ENCODE measurements at places on chromosomes 3 and 15.

- no peak for DNase-seq
Measured at GRCh38 chr3:168260859-168261258, 165.1 kb upstream of the GOLIM4 start.

- DNase-seq, result no peak
Measured at GRCh38 chr3:147369661-147370123, 36.7 kb downstream of the ZIC4 start.

- DNase-seq, result no peak
Measured at GRCh38 chr3:3907023-3907422, 107.8 kb downstream of the LRRN1 start.

GRCh38 chr3:159029306-159030026 is 227.6 kb downstream of the MFSD1 start:
- DNase-seq, result no peak

GRCh38 chr15:39622660-39623516 is 42.0 kb downstream of the THBS1 start:
- DNase-seq, result no peak

- no peak for DNase-seq
Measured at GRCh38 chr3:88443066-88443465, 293.3 kb downstream of the C3orf38 start.

- DNase-seq, result no peak
Measured at GRCh38 chr15:48394970-48395369, 63.7 kb downstream of the DUT start.

- no peak for DNase-seq
Measured at GRCh38 chr3:27758083-27758482, 36.0 kb upstream of the EOMES start.

DNA sequence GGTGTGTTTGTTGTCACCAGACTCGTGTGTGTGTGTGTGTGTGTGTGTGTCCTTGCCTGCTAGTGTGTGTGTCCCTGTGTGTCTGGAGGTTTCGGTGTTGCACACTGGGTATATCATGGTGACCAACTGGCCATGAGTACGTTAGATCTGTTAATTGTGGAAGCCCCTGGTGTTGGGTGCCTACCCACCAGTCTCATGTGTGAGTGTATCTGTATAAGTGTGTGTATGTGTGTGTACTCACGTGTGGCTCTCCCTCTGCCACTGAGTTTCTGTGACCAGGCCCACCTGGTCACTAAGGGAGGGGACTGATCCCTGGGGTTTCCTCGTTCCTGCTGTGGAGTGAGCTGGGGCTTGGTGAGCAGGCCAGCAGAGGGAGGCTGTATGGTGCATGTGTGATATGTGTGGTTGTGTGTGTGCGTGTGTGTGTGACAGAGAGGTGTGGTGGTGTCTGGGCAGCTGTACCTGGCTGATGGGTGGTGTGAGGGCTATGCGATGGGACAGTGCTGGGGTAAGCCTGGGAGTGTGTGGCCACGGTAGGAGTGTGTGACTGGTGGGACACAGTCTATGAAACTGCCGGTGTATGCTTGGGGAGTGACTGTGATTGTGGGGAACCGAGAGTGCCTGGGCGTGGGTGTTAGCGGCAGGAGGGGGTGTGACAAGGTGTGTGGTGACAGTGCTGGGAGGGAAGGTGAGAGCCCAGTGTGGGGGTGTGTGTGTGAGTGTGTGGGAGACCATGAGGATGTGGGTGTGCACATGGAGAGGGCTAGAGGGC is 1.8 kb downstream of the PRKCD start:
- DNase-seq, result peak; percentile 29

DNA sequence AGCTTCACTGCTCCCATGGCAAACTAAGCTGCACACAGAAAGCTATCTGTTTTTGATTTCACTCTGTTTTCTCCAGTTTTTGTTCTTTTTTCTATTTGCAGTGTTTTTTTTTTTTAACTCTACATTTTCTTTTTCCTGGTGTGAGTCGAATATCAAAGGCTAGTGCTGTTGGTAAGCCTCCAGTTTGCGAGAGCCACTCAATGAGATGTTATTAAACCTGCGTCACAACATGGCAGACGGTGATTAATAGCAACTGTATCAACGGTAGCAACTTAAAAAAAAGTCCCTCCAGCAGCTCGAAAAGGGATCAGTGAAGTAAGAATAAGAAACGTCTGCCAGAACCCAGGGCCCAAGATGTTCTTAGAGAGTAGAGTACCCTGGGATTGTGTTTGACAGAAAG is 84.1 kb downstream of the MEIS2 start:
- DNase-seq, result no peak

DNA sequence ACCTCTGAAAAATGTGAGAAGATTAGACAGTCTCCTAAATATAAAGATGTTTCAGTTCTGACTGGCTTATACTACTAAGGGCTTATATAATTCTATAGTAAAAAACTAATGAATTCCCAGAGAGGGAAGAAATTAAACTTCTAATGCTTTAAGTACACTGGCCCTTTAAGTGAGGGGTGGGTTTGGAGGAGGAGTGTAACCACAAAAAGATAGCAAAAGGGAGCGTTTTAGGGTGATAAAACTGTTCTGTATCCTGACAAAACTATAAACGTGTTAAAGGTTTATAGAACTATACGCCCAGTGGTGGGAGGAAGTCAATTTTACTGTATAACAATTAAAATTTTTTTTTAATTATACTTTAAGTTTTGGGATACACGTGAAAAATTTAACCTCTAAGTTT is 45.8 kb downstream of the CEP152 start:
- no peak for DNase-seq

GRCh38 chr3:113166719-113167492 is 44.5 kb upstream of the BOC start:
- DNase-seq, result no peak

DNA sequence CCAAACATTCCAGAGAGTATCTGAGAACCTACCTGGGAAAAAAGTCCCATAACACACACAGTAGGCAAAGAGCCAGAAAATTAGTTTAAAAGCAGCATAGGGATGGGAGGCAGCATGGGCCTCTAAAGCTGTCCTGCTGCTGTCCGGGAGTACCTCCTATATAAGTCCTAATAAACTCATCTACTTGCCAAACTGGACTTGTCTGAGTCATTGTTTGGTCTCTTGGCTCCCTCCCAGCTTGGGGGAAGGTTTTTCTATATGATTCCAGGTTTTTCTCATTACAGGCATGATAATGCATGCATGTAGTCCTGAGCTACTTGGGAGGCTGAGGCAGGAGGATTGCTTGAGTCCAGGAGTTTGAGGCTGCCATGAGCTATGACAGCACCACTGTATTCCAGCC is 17.5 kb upstream of the HACD2 start:
- no peak for DNase-seq

- no peak for DNase-seq
Measured at GRCh38 chr15:34341381-34342212, 1.3 kb downstream of the NOP10 start.

DNA sequence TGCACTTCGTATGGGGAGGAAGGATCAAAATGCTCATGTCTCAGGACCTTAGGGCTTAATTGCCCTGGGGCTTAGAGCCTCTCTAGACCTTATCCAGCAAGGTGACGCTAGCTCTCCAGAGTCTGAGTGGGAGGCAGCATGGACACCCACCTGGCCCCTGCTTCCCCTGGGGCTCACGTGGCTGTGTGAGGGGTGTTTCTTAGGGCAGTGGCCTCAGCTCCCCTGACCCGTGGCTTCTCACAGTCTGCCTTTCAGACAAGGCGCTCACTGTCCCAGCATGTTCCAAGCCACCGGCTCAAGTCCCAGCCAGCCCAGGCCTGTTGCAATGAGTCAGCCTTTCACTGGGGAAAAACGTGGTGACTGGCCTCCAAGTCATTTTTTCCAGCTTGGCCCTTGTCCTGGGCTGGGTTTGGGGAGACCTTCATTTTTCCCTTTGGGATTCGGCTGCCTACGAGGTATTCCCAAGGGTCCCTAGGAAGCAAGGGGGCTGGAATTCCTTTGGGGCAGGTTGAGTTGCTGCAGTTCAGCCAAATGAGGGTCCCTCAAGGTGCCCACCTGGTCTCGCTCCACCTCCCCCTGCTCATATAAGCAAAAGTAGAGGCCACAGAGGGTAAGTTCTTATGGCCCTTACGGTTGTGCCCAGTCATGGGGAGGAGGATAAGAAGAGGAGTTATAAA is 15.7 kb downstream of the BHLHE40 start:
- DNase-seq, result no peak

DNA sequence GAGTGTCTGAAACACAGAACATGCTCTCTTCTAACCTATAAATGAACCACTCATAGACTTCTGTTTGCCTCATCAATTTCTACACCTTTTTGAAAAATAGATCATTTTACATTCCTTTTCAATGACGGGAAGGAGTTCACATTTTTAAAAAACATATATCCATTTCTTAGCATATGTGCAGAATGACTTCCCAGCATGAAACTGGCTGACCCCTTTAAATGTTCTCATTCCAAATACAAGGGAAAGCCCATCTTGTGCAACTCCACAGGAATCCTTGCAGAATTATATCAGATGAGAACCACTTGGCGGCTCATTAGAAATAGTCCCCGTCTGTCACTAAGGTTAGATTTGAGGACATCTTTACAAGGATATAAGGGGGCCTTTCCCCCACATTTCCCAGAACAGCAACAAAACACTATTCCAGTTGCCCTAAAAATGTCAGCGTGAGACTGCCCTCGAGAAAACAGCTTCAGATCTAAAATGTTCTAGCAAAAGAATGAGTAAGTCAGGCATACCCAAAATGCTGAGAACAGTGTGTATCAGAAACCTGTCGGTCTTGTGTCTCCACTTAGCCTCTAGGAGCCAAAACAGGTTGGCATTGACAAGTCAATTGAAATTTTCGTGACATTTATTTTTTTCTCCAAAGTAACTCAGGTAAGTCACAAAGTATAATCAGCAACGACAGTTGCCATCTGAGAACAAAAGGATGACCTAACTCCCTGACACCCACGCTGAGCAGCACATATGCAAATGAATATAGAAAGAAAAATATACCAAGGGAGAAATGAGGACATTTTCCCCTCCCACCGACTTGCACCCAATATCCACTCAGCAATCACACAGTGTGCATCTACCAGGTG is 63.1 kb downstream of the FOXP1 start:
- DNase-seq, result no peak

DNA sequence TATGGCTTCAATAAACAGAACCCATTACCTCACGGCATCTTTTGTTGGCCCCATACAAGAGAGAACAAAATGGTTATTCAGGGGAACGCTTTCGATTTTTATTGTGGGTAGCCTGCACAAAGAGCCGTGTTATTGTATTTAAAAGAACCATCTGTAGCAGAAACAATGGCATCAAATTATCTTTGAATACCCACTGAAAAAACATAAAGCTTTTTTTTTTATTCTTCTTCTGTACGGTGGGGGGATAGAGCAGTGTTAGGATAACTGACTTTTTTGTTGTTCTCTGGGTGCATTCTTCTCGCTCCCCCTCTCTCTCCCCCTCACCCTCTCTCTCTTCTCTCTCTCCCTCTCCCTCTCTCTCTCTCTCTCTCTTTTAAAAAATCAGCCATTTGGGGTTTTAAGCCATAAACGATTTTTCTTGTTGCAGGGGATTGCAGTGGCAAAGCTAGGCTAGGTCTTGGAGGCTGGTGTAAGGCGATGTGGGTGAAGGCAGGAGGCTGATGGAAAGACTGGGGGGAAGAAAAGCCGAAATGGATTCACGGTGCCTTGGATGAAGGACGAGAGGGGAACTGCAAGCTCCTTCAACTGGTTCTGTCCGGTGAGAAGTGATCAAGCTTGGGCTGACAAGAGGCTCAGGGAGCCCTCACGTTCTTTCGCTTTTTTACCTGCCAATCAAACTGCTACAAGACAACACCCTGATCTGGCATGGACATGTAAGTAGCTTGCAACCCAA is 12.4 kb upstream of the SOX2 start:
- no peak for DNase-seq

- DNase-seq, result no peak
Measured at GRCh38 chr3:13786811-13787210, 93.1 kb downstream of the WNT7A start.

- DNase-seq, result no peak
Measured at GRCh38 chr3:117537949-117538348, 828.4 kb downstream of the TUSC7 start.

GRCh38 chr3:129077222-129077621 is 16.6 kb downstream of the GP9 start:
- DNase-seq, result no peak

DNA sequence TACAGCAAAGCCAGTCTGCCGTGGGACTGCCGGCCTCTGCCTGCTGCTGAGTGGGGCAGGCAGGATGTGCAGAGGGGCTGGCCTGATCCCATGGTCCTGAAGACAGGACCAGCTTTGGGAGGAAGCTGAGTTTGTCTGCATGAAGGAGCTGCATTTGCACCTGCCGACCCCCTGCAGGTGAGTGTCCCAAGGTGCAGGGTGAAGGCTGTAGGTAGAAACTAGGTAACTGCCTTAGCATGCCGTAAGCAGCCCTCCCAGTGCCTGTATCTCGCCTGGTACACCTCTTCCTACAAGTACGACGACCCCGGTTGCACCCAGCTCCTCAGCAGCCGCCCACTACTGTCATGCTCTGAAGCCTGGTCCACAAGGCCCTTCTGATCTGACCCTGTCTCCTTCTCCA is 34.9 kb downstream of the AMOTL2 start:
- DNase-seq, result no peak

DNA sequence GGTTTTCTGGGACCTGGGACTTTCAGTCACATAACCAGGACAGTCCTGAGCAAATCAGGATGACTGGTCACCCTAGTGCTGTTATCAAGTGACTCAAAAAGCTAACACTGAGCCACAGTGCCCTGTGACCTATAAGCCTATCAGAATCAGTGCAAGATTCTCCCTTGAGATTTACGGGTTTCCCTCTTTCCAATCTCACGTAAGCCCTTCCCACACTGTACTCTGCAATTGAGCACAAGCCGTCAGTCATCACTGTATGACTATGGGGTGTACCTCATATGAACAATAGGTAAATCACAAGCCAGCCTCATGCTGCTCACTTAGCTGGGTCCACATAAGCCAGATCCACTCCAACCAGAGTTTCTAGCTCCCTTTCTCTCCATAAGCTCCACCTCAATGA is 21.0 kb upstream of the CLDN18 start:
- DNase-seq, result no peak

- DNase-seq, result no peak
Measured at GRCh38 chr3:9525078-9525477, 28.5 kb downstream of the LHFPL4 start.

DNA sequence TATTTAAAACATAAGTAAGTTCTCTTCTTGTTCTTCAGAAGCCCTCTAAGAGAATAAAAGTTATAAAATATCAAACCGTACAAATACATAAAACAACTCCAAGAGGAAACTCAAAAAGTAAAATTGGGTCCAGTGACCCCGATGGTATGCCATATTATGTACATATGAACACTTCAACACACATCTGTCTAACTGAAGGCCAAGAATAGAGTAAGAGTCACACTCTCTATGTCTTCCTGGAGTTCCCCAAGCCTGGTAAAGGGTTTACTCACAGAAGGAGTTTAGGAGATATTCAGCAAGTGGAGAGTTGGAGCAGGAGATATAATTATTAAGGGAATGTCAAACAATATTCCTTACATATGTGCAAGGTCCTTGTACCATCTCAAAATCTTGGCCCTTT is 101.3 kb upstream of the EIF1B start:
- DNase-seq, result no peak
